Stimulated activated CD4-positive, alpha-beta T cell treated with anti-CD3 and anti-CD28 coated beads, Interleukin-15, amount 100 ng/mL, for 1 hour (primary cell): ENCODE measurements at places on chromosomes 13 and 19.

GRCh38 chr13:99829593-99830239, 141.9 kb downstream of the ZIC5 start:
- no peak for DNase-seq

DNA sequence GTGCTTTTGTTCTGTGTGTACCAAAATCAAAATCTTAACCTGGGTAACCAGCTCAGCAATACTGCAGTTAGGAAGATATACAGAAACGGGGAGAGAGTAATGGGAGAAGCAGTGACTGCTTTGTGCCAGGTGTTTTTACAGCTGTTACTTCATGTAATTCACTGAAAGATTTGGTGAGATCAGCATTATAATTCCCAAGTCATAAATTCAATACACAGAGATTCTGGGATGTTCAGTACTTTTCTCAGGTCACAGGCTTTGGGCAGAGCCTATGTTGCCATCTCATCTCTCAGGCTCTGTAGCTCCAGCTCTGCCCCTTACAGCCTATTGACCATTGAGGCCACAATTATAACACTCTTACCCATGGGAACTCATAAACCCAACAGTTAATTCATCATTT, 138.5 kb downstream of the ZAR1L start:
- no peak for DNase-seq

GRCh38 chr19:41623360-41623759, 3.5 kb downstream of the CEACAM4 start:
- no peak for DNase-seq

- DNase-seq: no peak
These were observed 1.3 kb upstream of the DNASE2 start for GRCh38 chr19:12882589-12882988.

GRCh38 chr13:100594731-100595130, 6.1 kb upstream of the GGACT start:
- no peak for DNase-seq

DNA sequence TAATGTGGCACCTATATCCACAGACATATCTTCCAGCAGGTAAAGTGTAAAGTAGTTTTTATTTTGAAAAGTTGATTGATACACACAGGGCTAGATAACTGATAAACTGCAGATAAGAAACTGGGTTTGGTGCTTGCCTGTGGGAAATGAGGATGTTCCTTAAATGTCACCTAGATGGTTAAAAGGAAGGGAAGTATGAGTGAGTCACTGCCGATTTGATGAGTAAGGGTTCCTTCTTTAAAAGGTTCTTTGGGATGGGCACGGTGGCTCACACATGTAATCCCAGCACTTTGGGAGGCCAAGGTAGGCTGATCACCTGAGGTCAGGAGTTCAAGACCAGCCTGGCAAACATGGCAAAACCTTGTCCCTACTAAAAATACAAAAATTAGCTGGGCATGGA, 73.8 kb upstream of the FRY start:
- DNase-seq: no peak
